ENCODE measurements at places on chromosomes 3 and 15. TPM values are rescaled to one million over a fixed set of nuclear protein-coding genes. Genes with fewer than 3 reads are reported as not detected.

DNA sequence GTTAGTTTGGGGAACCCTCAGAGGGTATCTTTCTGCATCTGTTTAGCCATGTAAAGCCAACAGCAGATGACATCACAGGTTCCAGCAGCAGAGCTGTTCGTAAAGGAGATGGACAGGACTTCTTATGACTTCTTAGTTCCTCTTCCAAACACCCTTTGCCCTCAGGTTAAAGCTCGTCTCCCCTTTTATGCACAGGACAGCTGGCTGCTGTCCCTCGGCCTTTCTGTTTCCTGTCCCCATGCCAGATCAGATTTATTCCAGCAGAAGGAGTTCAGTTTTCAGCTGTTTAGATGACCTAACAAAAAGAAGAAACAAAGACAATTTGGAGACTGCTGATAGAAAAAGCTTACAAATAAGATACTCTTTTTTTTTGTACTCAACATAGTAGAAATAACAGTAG, 45.1 kb downstream of the SEC22A start:
- no peak for DNase-seq

GRCh38 chr3:179504371-179504770, 53.1 kb upstream of the GNB4 start:
- no peak for DNase-seq

MYNN gene
- 31.3 TPM for polyA plus RNA-seq

ZBTB11 gene
- polyA plus RNA-seq: 25.8 TPM

AGBL1 gene
- polyA plus RNA-seq: 0.18 TPM

DNA sequence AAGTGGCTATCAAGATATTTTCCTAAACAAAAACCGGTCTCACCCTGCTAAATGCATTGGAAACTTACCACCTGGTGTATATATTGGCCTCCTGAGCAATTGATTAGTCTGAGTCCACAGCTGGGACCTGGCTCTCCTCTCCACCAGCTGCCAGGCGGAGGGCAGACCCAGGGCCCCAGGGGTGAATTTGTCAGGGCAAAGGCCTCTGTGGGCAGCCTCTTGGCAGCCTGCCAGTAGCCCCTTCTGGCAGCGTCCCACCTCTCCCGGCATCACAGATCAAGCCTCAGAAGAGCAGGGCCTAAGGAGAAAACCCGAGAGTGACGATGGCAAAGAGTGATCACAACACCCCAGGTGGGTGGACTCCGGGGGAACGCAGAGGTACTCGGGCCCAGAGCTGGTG, 43.0 kb upstream of the IDH2 start:
- DNase-seq: no peak

SYNM gene
- polyA plus RNA-seq: 1.9 TPM

PRICKLE2 gene
- polyA plus RNA-seq: 18.5 TPM

- no peak for DNase-seq
Observed at GRCh38 chr3:113266738-113267137, 55.4 kb downstream of the BOC start.

- DNase-seq: no peak
Observed at GRCh38 chr3:132245552-132246142, 71.6 kb upstream of the ACP3 start.

GRCh38 chr15:86322629-86323028, 243.0 kb downstream of the AGBL1 start:
- no peak for DNase-seq

RBP2 gene
- polyA plus RNA-seq: 0.75 TPM
